Fibroblast of skin of scalp (primary cell): ENCODE measurements at places on chromosomes 11 and 22.

DNA sequence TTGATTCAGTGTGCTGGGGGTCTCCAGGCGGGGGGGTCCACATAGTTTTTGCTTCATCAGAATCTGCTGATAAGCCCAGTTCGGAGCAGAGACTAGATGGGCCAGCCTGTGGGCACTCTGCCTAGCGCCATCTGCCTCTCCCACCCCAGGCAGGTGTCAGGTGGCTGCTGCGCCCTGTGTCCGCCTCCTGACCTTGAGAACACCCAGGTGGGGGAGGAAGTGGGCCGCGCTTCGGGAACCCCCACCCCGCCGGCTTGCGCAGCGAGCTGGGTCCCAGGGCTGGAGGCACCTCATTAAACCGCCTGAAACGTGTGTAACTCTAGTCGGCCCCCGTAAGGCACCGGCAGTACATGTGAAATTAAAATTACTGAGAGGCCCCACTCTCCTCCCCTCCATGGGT is 113.6 kb downstream of the KCNQ1 start:
- no peak for DNase-seq

GRCh38 chr11:15558513-15559181 is 443.9 kb downstream of the INSC start:
- no peak for DNase-seq

GRCh38 chr11:102591160-102591718 is 33.9 kb downstream of the MMP20 start:
- DNase-seq, result no peak

DNA sequence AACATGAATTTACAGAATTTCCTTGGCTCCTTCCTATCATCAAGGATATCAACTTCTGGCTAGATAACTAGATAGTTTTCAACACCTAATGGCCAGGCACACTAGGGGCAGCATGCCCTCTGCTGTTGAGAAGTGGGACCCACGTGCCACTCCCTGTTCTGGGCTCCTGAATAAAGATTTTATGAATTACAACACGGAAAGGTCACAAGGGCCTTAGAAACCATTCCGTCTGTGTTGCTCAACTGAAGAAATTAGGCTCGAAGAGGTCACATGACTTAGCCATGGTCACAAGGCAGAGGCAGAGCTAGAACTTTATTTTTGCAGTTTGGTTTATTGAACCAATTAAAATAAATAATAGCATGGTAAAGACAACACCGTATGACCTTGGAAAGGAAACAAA is 36.0 kb downstream of the PRCP start:
- peak; percentile 45 for DNase-seq

DNA sequence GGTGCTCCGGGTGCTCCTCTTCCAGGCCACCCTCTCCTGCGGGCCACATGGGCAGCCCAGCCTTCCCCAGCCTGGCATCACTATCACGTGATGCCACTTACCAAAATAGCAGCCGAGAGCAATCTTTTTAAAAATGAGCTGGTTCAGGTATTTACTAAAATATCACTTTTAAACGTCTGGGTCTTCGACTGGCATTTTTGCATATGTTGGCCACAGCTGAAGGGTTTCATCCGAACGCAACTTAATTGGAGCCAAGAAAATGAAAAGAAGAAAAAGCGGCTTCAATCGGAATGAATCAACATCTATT is 94.6 kb upstream of the ANO1 start:
- DNase-seq, result no peak
